ENCODE measurements at places on chromosomes 4 and X. TPM values are rescaled to one million over a fixed set of nuclear protein-coding genes. Genes with fewer than 3 reads are reported as not detected.

RPL34 gene
- 661 TPM for total RNA-seq

TAPT1 gene
- 12.3 TPM for total RNA-seq

ZNF280C gene
- total RNA-seq: 10.3 TPM

NEUROG2 gene
- total RNA-seq: not detected

NPNT gene
- 0.10 TPM for total RNA-seq

RAB41 gene
- total RNA-seq: not detected

DCHS2 gene
- total RNA-seq: 0.19 TPM

SLC49A3 gene
- 8.5 TPM for total RNA-seq

NWD2 gene
- total RNA-seq: not detected

GSX2 gene
- total RNA-seq: not detected

TLL1 gene
- total RNA-seq: 15.7 TPM

CFAP99 gene
- 0.19 TPM for total RNA-seq

CYTL1 gene
- 101 TPM for total RNA-seq

DGKK gene
- total RNA-seq: not detected

OTC gene
- total RNA-seq: not detected

AWAT1 gene
- total RNA-seq: not detected

NRK gene
- under 0.01 TPM for total RNA-seq

RASGEF1B gene
- 0.29 TPM for total RNA-seq

RNF175 gene
- total RNA-seq: not detected

NOA1 gene
- total RNA-seq: 25.6 TPM

PDCL2 gene
- not detected for total RNA-seq

ATP6AP1 gene
- total RNA-seq: 83.6 TPM

USP51 gene
- 1.7 TPM for total RNA-seq

ANXA3 gene
- 191 TPM for total RNA-seq

TLR1 gene
- 4.6 TPM for total RNA-seq

NDP gene
- total RNA-seq: 0.48 TPM

LYAR gene
- 21.4 TPM for total RNA-seq

MOSPD2 gene
- 12.1 TPM for total RNA-seq

YIPF7 gene
- total RNA-seq: 0.33 TPM

COL25A1 gene
- total RNA-seq: 0.33 TPM

GLUD2 gene
- 1.3 TPM for total RNA-seq

SLITRK4 gene
- total RNA-seq: 3.9 TPM

NAP1L2 gene
- total RNA-seq: 1.2 TPM

SYNPO2 gene
- total RNA-seq: 0.65 TPM

NAP1L3 gene
- total RNA-seq: 0.86 TPM

HDX gene
- total RNA-seq: 8.5 TPM

SPANXA2 gene
- not detected for total RNA-seq

GALNTL6 gene
- not detected for total RNA-seq

JCHAIN gene
- total RNA-seq: not detected

ADGRG4 gene
- under 0.01 TPM for total RNA-seq

UGT2B15 gene
- not detected for total RNA-seq

NEIL3 gene
- 3.6 TPM for total RNA-seq

DCX gene
- not detected for total RNA-seq
